ENCODE measurements at places on chromosomes 11 and 22.

GRCh38 chr11:113263458-113264259 lies 50.7 kb upstream of the TTC12 start:
- peaks cover 16% of the 10 kb centered on the region for H3K36me3 ChIP-seq
- H3K4me1 ChIP-seq: no peaks in the 10 kb centered on the region
- no peak overlapping the region for H3K4me3 ChIP-seq
- no peak overlapping the region for H3K27ac ChIP-seq
- no peaks in the 10 kb centered on the region for H3K27me3 ChIP-seq

GRCh38 chr11:13102865-13103539 lies 93.9 kb downstream of the RASSF10 start:
- DNase-seq: no peak
- H3K4me3 ChIP-seq: no peak overlapping the region
- H3K36me3 ChIP-seq: no peaks in the 10 kb centered on the region
- H3K4me1 ChIP-seq: peaks cover 16% of the 10 kb centered on the region
- H3K27ac ChIP-seq: no peak overlapping the region

GRCh38 chr22:41612603-41613306 lies 8.1 kb downstream of the DESI1 start:
- no peaks in the 10 kb centered on the region for H3K27me3 ChIP-seq
- no peak overlapping the region for H3K4me3 ChIP-seq
- H3K36me3 ChIP-seq: peaks cover 20% of the 10 kb centered on the region
- H3K4me1 ChIP-seq: peaks cover 18% of the 10 kb centered on the region
- H3K27ac ChIP-seq: no peak overlapping the region

GRCh38 chr11:225734-226453 lies 10.2 kb downstream of the SIRT3 start:
- H3K27ac ChIP-seq: no peak overlapping the region
- no peaks in the 10 kb centered on the region for H3K4me1 ChIP-seq
- no peaks in the 10 kb centered on the region for H3K27me3 ChIP-seq
- no peak overlapping the region for H3K4me3 ChIP-seq

GRCh38 chr11:128005562-128005961 lies 581.8 kb downstream of the ETS1 start:
- H3K36me3 ChIP-seq: no peaks in the 10 kb centered on the region
- no peak for DNase-seq
- no peak overlapping the region for H3K27ac ChIP-seq
- no peaks in the 10 kb centered on the region for H3K4me1 ChIP-seq
